ENCODE measurements at places on chromosomes 7 and 10. TPM values are rescaled to one million over a fixed set of nuclear protein-coding genes. Genes with fewer than 3 reads are reported as not detected.
A peak's percentile ranks its signal among the peaks of the same experiment; 100 is the strongest.

Gene FGFR2
- not detected for total RNA-seq

Gene TUBGCP2
- total RNA-seq = 55.8 TPM

Gene C10orf53
- total RNA-seq = not detected

DNA sequence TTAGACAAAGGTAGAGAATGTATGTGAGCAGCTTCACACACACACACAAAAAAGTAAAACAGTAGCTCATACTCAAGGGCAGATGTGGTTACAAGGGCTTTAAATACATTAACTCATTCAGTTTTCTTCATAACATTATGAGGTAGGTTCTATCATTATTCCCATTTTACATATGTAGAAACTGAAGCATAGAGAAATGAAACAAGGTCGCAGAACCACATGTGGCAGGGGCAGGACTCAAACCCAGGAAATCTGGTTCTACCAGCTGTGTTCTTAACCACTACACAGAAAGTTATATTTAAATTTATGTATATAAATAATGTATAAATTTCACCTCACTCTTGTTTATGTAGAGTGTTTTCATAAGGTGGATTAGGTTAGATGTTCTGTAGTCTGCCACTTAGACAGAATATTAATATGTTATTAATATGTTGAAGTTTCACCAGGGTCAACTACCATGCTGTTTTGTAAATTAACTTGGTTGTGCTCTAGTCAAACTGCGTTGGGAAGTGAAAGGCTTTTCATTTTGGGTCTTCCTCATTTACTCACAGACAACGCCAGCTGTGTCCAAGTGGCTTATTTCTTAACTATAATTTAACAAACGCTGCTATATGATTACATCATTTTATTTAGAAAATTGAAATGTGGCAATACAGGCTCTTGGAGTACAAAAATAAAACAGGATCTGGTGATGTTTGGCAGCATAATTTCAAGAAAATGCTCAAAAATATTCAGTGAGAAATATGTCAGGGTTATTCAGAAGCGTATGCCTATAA is 138.4 kb downstream of the MDFIC start:
- no peak for ATAC-seq

DNA sequence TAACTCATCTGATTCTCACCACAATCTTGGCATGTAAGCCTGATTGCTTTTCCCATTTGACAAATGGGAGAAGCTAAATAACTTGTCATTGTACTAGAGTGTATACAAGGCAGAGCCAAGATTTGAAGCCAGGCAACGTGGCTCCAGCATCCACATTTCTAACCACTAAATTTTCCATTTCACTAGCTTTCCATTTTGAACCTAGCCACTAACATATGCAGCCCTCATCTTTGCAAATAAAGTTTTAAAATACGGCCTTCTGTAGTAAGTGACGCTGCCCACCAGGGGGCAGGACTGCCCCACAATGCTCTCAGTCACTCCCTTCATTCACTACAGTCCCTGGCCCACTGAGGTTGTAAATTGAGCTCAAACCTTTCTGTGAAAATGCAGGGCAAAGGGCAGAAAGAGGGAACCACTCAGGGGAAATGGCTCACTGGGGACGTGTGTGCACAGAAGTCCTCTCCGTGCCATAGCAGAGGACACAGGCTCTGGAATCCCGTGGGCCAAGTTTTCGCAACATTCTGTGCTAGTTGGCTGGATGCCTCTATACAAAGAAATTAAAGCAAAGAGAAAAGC is 315.7 kb downstream of the TNS3 start:
- peak; percentile 26 for ATAC-seq

- peak; percentile 94 for ATAC-seq
Measured at GRCh38 chr10:12333380-12334185, 15.8 kb upstream of the CAMK1D start.
